ENCODE measurements at places on chromosomes 7 and 10.

DNA sequence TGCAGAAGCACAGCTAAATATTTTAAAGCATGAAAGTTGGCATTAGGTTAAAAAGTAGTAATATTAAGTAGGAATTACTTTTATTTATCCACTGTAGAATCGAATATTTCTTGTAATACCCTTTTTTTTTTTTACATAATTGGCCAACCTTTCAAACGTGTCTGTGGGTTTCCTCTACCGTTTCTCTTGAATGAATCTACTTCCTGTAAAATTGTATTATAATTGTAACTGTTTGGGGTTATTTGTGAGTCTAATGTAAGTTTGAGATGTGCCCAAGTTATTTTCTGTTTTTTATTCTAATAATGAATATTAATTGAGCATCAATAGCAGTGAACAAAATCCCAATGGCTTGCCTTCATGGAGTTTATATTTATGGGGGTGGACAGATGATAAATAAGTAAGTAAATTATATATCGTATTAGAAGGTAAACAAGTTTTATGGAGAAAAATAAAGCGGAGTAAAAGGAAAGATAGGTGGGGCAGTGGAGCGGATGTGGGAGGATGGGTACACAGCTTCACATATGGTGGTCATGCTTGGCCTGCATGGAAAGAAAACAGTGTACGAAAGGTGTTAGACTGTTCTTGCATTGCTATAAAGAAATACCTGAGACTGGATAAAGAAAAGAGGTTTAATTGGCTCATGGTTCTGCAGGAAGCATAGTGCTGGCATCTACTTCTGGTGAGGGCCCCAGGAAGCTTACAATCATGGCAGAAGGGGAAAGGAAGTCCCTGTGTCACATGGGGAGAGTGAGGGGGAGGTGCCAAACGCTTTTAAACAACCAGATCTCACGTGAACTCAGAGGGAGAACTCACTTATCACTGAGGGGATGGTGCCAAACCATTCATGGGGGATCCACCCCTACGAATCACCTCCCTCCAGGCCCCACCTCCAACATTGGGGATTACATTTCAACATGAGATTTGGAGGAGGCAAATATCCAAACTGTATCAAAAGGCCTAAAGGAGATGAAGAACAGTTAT is 5.4 kb downstream of the TSPAN13 start:
- DNase-seq = no peak

GRCh38 chr7:96578606-96579005 is 131.0 kb downstream of the SEM1 start:
- no peak for DNase-seq

- peak; percentile 16 for DNase-seq
These were observed 399 bp downstream of the FHIP2A start for GRCh38 chr10:114821915-114822443.

DNA sequence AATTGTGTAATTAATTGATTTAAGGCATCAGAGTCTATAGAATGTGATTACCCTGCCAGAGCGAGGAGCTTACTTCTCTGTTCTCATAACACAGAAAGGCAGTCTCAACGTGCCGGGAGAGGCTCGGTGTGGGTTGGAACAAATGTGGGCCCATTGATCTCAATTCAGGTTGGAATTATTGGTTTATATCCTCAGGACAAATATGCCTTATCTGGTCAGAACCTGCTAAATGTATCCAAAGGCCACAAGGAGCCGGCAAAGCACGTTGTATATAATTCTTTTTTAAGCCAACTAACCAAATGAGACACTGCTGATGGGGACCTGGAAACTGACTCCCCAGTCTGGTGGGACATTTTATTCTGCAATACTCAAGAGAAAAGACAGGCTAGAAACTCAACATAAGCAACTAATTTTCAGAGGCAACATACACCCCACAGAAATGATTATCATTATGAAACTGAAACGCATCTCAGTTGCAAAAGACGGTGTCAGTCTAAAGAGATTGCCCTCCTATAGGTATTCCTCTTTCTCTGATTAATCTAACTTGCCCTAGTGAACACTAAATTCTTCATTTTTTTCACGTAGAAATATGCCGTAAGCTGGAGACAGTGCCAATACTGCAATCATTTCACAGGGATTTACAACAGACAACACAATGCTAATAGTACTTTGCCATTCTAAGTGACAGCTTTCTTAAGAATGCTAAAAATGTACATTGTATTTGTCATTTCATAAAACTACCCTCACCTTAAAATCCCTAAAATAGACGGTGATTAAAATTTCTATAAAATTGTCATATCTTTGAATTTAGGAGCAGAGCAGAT is 9.4 kb downstream of the EBF3 start:
- no peak for DNase-seq

- DNase-seq = no peak
These were observed 8.6 kb downstream of the MUC3A start for GRCh38 chr7:100957832-100958421.

DNA sequence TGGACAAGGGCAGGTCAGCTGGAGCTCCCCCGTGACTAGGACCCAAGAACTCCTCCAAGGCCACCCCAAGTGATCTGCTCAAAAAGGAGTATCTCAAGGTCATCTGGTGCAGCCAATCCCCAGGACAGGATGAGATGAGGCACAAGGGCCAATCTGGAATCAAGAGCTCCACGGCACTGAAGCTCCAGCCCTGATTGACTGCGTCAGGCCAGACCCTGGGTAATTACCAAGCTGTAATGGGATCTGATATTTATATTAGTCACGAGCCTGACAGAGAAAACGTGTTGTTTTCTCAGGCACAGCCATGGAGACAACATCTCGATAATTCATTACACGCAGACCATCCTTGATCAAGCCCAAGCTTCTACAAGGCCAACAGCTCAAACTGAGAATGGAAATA is 4.2 kb downstream of the KCNMA1 start:
- no peak for DNase-seq
